Suprapubic skin (tissue), 4 donors: ENCODE measurements at places on chromosomes 16 and 17.

- DNase-seq: no peak
These were observed 8.8 kb downstream of the ENGASE start for GRCh38 chr17:79083191-79083971.

- DNase-seq: peak; percentile 76
These were observed 456 bp downstream of the SMURF2 start for GRCh38 chr17:64661726-64661975.

DNA sequence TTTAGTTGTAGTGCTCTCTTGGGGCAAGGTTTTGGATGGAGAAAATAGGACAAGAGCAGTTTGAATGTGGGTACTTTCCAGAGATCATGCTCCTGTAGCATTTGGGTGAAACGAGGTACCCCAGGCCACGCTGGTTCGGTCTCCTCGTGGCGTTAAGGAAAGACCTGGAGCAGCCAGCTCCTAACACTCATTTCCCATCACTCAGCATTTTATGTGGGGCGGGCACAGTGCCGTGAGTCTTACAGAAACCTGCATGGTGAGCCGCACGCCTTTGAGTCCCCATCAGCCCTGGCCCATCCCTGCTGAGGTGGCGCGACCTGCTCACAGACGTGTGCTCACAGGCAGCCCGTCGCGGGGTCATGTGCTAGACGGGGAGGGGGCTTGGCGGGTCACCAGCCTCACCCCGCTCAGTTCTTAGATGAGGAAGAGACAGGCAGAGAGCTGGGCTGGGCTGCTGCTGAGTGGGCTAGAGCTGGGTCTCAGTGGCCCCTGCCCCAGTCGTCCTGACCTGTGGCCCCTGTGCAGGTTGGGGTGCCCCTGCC is 37.3 kb downstream of the TBCD start:
- no peak for DNase-seq

DNA sequence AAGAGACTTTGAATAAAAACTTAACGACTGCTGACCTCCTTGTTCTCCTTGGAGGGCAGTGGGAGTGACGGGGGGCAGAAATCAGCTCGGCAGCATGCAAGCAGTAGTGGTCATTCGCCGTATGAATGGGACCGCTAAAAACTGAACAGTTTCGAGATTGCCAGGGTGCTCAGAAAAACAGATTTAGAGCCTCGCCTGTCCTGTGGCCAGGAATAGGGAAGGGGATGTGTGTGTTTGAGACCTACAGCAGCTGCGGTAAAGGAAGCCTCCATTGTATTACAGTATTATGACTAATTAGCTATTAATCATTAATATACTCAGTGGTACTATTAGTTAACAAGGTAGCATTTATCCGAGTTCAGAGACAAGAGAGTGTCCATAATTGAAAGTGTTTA is 670 bp upstream of the ZNF652 start:
- no peak for DNase-seq

DNA sequence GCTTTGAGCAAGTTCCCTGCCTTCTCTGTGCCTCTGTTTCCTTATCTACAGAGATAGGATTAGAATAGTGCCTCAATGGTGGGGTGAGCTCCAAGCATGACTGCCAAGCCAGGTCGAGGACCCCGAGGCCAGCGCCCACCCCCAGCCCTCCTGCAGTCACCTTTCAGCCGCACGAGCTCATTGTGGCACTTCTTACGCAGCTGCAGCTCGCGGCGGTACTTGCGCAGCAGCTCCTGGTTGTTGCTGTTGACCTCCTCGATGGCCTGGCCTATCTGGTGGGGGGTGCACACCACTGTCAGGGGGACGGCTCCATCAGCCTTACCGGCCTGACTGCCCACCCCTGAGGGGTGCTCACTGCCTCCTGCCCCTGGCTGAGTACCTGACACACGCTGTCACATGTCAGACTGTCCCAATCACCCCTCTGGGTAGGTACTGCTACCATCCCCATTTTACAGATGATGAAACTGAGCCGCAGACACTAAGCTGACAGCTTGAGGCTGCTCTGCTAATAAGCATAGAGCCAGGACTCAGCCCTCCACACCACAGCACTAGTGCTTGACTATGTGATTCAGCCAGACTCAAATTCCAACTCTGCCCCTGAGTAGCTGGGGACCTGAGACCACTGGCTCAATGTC is 31.3 kb downstream of the KATNB1 start:
- no peak for DNase-seq

DNA sequence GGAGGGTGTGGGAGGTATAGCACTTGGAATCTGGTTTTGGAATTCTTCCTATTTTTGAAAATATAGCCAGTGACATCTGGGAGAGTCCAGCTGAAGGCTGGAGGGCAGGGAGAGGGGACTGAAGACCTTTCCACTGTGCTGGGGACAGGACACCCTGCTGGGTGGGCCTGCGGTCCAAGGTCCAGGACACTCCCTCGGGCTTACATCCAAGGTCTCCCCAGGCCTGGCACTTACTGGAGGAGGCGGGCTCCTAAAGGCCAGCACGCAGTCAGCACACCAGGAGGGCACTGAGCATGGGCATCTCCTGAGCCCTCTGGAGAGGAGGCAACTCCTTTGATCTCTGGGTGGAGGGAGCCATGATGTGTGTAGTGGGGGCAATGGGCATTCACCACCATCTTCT is 35.5 kb upstream of the ETV4 start:
- no peak for DNase-seq

GRCh38 chr16:8229011-8229520 is 361.2 kb downstream of the TMEM114 start:
- no peak for DNase-seq

DNA sequence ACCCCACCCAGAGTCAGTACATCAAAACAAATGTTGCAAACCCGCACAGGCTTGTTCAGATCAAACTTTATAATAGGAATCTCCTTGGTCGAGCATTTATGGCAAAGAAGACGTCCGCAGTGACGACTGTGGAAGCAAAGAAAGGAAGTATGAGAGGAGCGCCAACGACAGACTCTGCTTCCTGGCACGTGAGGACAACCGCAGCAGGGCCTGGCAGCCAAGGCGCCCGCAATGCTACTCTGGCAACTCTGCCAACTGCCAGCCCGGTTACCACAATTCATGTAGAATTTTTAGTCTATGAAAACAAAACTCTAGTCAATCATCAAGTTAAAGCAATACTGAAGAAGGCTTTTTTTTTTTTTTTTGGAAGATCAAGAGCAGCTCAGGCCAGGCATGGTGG is 24.8 kb downstream of the CYB5D2 start:
- no peak for DNase-seq

DNA sequence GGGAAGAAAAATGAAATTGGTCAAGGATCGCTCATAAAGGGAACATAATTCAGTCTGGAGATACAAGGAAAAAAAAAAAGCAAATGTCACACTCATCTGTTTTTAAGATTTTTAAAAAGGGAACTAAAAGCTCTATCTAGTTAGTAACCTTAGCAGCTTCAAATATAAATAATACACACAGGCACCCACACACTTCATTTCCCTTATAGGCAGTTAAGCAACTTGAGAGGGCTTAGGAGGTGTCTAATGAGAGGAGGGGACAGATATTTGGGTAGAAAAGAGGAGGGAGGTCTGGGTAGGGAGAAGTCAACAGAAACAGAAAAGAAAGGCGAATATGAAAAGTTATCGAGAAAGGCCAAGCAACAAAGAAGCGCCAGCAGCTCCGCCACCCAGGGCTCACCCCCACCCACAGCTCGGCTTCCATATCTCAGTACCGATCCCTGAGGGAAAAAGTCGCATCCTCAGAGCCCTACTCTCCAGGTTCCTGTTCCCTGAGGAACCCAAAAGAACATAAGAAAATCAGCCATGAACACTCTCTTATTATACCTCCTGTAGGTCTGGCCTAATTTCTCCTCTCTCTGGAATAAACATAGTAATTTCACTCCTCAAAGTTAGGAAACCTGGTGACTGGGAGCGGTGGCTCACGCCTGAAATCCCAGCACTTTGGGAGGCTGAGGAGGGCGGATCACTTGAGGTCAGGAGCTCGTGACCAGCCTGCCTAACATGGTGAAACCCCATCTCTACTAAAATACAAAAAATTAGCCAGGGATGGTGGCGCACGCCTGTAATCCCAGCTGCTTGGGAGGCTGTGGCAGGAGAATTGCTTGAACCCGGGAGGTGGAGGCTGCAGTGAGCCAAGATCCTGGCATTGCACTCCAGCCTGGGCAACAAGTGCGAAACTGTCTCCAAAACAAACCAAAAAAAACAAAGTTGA is 69.6 kb upstream of the RCVRN start:
- DNase-seq: no peak
